ENCODE measurements at places on chromosomes 3 and 15.

DNA sequence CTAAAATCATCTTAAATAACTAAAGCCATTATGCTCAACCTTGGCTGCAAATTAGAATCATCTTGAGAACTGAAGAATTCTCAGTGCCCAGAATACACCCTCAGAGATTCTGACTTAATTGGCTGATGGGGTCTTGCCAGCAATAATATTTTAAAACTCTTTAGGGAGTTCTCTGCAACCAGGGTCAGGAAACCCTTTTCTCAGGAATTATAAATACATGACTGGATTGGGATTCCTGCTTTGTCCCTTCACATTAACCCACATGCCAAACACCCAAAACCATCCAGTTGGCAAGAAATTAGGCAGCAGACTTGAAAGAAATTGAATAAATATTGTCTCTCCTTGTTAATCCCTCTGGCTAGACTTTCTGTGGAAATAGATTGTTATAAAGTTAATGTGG is 482.3 kb upstream of the NECTIN3 start:
- DNase-seq = no peak

DNA sequence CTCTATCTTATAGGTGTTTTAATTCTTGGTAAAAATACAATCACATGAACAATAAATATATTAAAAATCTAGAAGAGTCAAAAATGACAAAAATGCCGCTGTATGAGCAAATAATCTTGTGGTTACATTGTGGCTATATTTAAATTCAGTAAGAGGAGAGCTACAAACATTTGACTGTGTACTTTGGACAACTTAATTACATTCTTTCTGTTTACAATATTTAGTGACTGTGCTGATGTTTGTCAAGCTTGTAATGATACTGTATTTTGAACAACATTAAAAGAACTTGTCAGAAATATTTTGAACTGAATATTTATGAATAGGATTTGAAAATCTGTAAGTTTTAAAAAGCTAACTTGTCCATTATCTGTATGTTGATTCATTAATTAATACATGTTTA is 598.3 kb downstream of the SI start:
- no peak for DNase-seq

- DNase-seq = peak; percentile 78
Measured at GRCh38 chr3:14266361-14266760, 87.7 kb downstream of the LSM3 start.

GRCh38 chr3:62241279-62241678 is 132.1 kb downstream of the FEZF2 start:
- DNase-seq = no peak

GRCh38 chr15:63274427-63274826 is 3.0 kb upstream of the APH1B start:
- no peak for DNase-seq

- DNase-seq = no peak
Measured at GRCh38 chr3:66402596-66403290, 98.1 kb downstream of the LRIG1 start.

DNA sequence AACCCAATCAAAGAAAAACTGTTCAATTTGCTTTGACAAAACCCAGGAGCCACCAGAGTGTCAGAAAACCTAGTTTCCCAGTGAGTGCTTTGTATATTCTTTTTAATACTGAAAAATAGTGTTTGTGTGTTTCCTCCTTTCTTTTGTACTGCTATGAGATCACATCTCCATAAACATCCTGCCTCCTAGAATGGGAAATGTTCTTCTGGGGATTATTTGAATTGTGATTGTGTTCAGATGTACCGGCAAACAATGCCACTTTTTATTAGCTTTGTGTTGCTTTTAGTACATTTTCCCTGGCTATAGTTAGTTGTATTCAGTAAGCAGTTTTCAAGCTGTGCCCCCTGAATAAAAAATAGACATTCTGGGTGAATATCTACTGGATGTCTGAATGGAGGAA is 148.0 kb upstream of the NR2E3 start:
- no peak for DNase-seq

DNA sequence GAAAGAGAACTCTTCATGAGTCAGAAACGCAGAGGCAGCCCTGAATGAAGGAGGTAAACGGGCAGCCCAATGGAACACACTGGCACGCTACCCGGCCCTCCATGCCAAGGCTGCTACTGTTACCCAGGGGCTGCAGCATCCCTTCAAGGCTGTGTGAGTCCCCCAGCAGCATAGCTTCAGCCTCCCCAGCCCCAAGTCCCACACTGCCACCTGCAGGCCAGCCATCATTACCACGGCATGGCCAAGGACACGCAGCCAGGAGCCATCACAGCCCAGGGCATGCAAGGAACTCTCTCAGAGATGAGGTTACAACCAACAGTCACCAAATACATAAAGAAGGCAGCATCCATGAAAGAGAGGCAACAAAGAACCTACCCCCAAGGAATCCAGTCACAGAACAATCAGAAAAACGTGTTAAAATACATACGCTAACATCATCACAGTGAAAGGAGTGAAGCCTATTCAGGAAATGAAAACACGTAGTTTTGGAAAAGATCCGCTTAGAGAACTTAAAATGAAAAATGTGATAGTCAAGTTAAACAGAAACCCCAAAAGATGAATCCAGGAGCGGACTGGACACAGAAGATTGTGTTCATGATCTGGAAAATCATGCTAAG is 22.4 kb downstream of the PLA2G4F start:
- peak; percentile 88 for DNase-seq

DNA sequence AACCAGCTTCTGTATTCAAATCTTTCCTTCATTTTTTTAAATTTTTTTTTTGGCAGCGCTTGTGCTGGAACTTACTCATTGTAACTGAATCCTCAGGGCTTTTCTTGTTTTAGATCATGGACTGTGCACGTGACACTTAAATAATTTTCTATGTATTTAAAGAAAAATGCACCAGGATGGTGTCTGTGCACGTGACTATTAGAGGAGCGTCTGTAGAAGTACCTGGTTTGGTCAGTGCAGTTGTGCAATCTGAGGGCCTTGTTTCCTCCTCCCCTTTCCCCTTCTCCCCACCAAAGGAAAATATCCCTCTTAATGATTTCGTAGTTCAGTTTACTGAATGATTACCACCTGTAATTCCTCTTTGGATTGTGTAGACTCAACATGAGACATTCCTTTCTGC is 31.3 kb downstream of the EDEM1 start:
- DNase-seq = no peak

GRCh38 chr15:41982133-41982930 is 10.0 kb upstream of the EHD4 start:
- DNase-seq = no peak

DNA sequence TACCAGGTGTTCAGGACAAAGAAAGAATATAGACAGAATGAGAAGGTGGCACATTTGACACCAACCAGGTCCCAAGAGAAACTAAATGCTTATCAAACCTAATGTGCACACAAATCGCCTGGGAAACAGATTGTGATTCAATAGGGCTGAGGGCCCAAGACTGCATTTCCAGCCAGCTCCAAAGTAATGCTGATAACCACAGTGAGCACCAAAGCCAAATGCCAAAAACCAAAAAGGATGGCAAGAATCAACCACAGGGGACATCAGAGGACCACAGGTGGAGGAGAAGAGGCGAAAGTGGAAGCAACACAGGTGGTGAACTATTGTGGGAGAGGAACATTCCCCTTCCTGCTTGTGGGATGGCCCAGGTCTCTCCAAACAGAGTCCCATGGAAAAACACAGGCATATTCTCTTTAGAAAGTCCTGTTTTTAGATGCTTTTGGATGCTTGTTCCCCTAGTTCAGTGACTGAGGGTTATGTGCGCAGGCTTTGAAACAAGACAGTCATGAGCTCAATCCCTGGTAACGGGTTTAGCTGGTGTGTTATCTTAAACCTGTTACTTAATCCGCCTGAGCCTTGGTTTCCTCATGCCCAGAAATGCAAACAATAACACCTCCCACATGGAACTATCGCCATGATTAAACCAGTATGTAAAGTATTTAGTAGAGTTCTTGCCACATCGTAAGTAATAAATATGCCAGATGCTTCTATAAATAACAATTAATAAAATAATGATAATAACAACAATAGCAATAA is 241.7 kb downstream of the ATP8B4 start:
- DNase-seq = no peak

DNA sequence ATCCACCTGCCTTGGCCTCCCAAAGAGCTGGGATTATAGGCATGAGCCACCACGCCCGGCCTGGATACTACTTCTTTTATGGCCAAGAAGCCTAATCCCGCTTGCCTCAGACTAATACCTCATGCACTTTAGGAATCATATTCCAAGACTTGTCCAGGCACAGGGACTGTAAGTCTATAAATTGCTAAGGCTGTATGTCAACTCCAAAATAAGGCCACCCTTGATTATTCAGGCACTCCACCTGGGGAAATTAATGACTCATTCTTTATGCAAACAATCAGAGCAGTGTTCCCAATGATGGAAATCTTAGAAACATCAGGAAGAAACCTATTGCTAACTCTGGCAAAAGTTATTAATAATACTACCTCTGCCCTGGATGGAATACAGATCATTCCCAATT is 98.4 kb downstream of the ERC2 start:
- no peak for DNase-seq

DNA sequence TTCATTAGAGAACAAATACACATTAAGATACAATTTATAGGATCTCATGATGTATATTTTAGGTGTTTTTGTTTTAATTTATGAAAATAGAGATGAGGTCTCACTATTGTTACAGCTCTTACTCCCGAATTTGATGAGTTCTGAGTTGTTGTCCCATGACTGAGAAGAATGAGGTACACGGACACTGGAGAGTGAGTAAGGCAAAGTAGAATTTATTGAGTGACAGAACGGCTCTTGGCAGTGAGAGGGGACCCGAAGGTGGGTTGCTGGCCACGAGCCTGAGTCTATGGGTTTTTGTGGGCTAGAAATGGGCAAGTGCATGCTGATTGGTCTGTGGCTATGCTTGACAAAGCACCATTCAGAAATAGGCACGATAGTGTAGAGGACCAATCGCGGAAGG is 3.1 kb upstream of the RNF168 start:
- no peak for DNase-seq

DNA sequence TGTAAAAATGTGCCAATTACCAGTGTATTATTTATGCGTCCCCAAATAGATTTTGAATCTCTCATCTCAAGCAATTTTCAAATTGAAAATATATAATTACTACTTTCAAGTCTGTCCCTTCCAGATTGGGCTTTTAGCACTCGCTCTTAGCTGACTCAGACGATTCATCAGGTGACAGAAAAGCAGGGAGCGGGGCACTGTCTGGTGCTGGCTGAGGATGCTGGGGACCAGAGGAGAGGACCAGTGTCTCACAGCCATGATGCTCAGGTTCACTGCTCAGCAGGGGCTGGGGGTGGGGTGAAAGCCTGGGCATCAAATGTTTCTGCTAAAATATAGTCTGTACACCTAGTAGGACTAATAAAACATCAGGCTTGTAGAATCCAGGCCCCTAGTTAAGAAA is 199.9 kb downstream of the GABRG3 start:
- peak; percentile 87 for DNase-seq

DNA sequence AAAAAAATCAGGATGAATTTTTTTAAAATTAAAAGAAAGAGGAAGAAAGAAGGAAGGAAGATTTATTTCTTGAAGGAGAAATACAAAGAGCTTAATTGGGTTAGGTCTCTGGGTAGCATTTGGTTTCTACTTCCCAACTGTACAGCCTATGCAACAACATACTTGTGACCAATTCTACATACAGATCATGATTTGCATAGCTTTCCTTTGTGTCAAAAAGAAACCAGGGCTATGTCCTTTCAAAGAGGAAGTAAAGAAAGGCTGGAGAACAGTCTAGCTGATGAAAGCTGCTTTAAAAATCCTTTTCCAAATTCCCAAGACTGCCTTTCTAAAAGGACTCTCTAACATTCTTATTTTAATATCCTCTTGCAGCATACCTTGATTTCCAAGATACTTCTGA is 6.1 kb upstream of the HGD start:
- no peak for DNase-seq

- no peak for DNase-seq
Measured at GRCh38 chr3:14208977-14209394, 30.4 kb downstream of the LSM3 start.

DNA sequence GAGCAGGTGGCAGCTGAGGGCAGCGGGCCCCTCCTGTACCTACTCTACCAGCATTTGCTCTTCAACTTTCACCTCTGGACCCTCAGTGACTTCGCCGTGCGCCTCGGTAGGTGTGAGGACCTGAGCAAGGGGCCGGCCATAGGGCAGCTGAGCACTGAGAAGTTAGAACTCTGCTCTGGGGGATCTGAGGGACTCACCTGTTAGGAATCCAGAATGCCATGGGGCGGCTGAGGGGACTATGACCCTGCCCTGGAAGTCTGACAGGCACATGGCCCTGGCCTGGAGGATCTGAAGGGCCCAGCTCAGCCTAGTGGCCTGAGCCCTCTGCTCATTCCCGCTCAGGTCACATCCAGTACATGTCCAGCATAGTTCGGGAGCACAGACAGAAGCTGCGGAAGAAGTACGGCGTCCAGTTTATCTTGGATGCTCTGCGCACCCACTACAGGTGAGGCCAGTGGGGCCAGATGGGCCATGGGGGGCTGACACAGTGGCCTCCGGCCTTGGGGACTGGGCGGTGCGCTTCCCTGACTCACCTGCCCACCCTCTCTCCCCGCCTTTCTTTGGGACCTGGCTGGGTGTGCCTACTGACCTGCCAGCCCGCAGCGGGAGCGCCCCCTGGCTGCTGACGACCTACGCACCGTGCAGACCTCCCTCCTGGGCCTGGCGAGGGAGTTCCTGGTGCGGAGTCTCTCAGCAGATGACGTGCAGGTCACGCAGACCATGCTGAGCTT is 18.8 kb downstream of the NBEAL2 start:
- DNase-seq = no peak

DNA sequence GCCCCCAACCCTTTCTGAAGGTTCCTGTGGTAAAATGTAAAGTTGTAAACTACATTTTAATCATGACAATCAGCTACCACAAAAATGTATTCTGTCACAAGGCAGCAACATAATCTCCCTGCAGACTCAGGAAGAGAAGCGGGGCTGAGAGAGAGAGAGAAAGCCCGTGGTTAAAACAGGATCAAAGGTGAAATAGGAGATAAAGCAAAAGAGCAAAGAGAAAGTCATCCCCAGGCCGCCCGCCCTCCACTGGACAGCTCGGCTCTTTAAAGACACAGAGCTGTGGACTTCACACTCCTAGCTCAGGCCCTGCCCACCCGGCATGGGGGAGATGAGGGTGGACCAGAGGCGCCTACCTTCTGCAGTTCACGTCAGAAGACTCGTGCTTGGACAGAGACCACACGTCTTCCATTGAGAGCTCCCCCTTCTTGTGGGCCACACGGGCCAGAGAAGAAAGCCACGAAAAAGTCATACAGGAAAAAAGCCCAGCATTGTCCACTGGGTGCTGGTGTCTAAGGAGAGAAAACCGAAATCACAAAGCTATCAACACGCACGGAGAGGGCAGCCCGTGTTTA is 29.4 kb downstream of the ABCC5 start:
- DNase-seq = no peak

DNA sequence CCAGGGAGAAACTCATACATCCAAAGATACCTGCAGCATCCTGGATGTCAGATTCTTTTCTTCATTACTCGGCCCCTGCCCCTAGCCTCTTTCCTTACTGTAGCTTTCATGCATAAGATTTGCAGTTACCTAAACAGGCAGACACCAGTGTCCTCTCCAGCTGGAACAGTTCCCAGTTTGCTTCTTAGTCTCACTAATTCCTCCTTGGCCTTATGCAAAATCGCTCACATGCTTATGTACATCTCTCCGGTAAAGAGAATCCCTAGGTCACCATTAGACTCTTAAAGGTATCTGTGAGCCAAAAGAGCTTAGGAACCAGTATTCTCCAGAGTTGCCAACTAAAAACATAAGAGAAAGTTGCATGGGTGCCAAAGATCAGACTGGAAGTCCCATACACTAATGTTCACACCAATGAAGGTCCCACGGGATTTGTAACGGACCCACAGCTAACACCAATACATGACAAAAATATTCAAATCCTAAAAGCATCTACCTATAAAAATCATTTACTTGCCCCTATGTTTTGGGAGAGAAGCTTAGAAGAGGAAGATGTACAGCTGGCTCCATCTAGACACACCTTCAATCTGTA is 66.6 kb downstream of the CBLB start:
- no peak for DNase-seq
